ENCODE measurements at places on chromosomes 6 and 20. TPM values are rescaled to one million over a fixed set of nuclear protein-coding genes. Genes with fewer than 3 reads are reported as not detected.

DNA sequence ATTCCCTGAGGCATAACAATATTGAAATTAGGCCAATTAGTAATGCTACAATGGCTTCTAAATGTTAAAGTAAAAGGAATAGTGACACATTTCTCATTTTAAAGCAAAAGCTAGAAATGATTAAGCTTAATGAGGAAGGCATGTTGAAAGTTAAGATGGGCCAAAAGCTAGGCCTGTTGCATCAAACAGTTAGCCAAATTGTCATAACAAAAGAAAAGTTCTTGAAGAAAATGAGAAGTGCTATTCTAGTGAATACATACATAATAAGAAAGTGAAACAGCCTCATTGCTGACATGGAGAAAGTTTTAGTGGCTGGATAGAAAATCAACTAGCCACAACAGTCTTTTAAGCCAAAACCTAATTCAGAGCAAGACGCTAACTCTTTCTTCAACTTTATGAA, 12.9 kb downstream of the OR2A4 start:
- DNase-seq = no peak

DNA sequence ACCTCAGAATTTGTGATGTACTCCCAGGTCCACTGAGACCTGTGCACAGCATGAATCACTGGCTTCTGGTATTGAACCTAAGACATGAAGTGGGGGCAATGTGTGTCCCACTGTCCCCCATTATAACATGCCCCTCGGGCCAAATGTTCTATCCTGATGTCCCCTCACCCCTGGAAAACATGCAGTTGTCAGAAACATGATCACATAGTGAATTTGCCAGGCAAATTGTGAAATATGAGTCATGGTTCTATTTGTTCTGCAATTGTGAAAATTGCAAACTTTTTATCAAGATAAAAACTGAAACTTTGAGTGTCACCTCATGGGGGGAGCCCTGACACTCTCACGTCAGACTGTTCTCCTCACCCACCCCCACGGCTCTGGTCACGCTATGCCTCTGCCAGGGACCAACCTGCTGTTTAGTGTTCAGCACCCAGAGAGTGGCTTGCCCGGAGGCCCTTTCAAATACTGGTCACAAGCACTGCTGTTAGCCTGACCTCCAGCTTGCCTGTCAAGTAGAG, 305.3 kb downstream of the CLIC5 start:
- DNase-seq = no peak

DNA sequence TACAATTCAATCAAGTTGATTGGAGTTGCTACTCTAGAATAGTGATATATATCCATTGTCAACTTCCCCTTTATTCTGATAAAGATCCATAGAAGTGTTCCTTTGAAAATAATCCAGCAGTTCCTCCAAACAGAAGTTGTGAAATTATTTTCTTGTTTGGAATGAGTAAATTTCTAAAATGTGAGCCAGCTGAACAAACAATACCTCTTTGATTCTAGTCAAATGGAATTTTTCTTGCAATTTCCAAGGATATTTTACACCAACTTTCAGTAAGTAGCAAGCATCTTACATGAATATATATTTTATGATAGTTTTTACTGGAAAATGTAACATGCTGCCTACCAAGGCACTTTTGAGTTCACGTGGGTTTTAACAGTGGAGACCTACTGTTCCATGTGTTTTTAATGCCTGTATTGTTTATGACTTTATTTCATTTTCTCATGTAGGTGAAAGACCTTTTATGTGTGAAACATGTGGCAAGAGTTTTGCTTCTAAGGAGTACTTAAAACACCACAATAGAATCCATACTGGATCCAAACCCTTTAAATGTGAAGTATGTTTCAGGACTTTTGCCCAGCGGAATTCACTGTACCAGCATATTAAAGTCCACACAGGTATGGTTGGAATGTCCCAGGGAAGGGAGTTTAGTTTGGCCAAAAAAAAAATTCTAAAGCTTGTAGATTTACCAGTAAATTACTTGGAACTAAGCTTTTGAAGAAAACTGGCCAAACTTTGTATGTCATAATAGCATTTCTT, 6.5 kb downstream of the GZF1 start:
- no peak for DNase-seq

- DNase-seq = no peak
Measured at GRCh38 chr20:8213831-8214587, 81.9 kb downstream of the PLCB1 start.

DNA sequence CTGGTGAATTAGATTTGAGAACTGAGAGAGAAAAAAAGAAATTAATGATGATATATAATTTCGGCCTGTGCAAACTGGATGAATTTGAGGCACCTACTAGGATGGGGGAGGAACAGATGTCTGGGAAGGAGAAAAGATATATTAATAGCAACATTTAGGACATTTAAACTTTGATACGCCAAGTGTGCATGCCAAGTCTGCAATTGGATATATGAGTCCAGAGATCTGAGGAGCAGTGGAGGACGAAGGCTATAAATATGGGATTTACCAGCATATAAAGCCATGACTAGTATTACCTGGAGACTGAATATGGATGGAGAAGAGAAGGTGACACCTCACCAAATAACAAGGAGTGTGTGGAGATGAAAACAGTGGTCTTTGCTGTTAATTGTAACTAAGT, 272.6 kb upstream of the HSF2 start:
- no peak for DNase-seq

- no peak for DNase-seq
Measured at GRCh38 chr20:4714818-4715217, 6.9 kb upstream of the PRND start.

GRCh38 chr6:131636880-131637792, at the start of gene ENPP3:
ENPP3 (plus strand) TSS chr6:131637302; CDS start chr6:131637385, 83 bp downstream.
- DNase-seq = no peak

GRCh38 chr20:34530342-34530741, 14.1 kb downstream of the DYNLRB1 start:
- DNase-seq = no peak

DNA sequence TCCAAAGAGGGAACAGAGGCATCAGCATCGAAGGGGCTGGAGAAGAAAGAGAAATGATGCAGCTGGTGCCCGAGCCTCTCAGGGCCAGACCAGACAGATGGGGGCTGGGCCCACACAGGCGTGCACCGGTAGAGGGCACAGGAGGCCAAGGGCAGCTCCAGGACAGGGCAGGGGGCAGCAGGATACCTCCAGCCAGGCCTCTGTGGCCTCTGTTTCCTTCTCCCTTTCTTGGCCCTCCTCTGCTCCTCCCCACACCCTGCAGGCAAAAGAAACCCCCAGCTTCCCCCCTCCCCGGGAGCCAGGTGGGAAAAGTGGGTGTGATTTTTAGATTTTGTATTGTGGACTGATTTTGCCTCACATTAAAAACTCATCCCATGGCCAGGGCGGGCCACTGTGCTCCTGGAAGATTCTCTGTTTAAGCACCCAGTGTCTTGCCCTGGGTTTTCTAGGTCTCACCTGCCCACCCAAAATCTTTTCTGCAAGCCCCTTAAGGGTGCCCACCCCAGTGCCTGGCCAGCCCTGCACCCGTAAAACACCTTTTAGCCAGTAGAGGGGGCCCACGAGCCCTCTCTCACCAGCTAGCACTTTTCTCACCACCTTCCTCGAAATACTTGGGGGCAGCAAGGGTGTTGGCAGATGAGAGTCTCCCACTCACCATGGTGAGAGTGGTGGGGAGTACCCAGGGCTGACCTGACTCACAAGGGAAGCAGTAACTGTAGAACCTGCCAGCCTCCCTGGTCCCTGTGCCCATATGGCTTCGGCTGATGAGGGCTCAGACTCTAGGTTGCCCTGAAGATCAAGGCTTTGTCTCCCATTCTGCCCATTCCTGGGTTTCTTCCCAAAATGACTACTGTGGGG, 35.7 kb upstream of the ID1 start:
- peak; percentile 62 for DNase-seq

GRCh38 chr20:58630063-58630462, 21.0 kb upstream of the STX16 start:
- no peak for DNase-seq

- DNase-seq = peak; percentile 40
Measured at GRCh38 chr20:651713-652614, 1.0 kb downstream of the SRXN1 start.

- no peak for DNase-seq
Measured at GRCh38 chr6:49634092-49634835, 2.4 kb downstream of the RHAG start.

GRCh38 chr6:167761794-167762258, 64.9 kb upstream of the AFDN start:
- DNase-seq = no peak

- DNase-seq = no peak
Measured at GRCh38 chr20:46190478-46191167, 72.5 kb downstream of the CD40 start.

DNA sequence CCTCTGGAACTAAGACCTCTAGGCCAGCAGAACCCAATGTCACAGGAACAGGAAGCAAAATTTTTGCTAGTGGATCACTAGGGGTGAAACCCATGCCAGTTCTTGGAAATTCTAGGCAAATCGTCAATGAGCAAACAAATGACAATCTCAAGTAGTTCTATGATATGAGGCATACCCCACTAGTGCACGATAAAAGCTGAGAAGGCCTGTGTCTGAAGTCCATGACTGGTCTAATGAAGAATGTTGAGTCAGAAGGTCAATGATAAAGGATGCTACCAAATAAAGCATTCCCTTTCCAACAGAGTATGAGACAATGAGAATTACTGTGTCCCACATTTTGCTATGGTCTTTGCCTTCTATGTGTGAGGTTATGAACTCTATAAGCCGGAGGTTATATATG, 149.4 kb upstream of the NOX3 start:
- DNase-seq = no peak

DNA sequence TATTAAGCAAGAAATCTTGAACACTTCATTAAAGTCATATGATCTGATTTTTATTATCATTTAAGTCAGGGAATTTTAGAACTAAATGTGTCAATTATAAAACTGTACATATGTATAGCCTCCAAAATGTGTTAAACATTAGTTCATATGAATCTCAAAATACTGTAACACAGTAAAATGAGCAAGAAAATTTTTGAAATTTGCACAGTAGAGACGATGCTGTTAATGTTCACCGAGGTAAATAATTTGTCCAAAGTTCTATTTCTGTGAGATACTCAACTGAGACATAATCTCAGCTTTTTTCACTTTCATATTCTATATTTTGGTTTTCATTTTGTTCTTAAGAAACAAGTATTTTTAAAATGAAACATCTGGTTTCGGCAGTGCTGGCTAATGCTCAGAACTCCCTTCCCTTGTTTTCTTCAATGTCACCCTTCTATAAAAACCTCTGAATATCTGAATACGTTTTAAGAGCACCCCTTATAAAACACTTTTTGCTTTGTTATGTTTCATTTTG, 353.1 kb downstream of the LAMA2 start:
- DNase-seq = no peak

GRCh38 chr20:57616143-57616951, 3.9 kb downstream of the ZBP1 start:
- no peak for DNase-seq

GRCh38 chr6:71446470-71446869, 157.9 kb downstream of the OGFRL1 start:
- DNase-seq = no peak

DNA sequence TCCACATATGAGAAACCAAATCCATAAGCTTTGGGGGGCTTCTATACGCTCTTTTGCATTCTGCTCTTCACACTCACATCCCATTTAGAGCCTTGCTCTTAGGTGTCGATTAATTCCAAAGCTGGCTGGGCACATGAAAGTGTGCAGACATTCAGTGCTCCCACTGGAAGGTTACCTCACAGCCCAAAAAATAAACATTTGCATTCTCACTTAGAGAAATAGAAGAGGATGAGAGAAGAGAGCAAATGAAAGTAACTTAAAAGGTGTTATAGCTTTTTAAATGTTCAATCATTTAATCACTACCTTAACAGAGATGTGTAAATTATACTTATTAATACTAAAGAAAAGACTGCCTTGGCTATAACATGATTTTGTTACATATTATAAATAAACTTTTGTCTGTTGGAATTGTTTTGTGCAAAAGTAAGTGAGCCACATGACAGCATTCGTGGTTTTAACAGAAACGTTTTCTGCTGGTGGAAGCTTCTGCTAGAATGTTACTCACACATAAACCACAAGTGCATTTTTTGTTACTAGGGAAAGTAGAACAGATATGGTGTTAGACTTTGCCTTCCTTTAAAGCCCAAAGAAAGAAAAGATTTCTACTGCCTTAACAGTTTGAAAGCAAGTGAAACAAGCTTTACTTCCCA, 116.7 kb downstream of the SIM1 start:
- no peak for DNase-seq

- no peak for DNase-seq
Measured at GRCh38 chr6:113380591-113380990, 476.6 kb upstream of the MARCKS start.

DNA sequence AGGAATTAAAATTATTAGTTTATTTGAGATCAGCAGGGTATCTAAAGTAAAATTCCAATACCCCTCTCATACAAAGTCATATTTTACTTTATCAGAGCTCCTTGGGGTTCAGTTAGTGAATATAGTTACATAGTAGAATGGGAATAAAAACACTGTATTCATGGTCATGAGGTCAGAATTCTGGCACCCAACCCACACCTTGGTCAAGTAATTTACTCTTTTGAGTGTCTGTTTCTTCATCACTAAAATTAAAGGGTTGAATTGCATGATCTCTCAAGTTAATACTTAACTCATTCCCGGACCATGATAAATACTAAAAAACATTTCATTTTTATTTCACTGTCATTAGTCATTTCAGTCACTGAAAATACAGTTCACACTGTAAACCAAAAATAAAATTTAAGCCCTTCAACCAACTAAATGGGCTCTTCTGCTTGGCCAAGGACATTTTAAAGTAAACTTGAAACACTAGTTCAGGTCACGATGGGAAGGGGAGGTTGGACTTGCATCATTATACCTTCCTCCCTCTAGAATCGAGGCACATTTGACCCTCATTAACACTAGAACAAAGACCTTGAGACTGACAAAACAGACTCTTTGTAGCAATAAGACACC, 21.1 kb upstream of the HLA-DRB1 start:
- no peak for DNase-seq

DNA sequence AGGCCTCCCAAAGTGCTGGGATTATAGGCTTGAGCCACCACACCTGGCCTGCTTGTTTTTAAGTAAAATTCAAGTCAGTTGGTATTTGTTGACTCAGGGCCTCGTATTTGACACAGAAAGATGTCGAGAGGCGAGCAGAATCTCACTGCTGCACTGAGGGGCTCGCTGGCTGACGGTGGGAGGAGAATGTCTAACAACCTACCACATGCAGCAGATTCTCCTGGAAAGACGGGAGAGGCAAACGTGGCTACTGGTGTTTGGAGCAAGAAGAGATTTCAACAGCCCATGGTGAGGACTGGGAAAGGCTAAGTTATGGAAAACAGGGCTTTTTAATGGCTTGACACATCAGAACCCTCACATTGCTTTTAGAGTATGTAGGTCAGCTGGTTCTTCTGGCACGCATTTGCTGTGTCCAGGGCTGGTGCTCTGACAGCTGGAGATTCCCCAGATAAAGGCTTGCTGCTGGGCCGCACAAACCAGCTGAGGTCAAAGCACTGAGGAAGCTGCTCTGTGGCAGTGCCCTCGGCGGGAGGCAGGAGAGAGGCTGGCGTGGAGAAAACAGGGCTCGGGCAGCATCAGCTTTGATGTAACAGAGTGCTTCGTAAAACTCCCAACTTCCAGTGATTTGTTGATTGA, 84.2 kb upstream of the FRMD1 start:
- DNase-seq = no peak

PRSS35 gene
- not detected for total RNA-seq

CLPSL1 gene
- not detected for total RNA-seq

TRIM10 gene
- total RNA-seq = not detected

IMPG1 gene
- not detected for total RNA-seq

ADTRP gene
- not detected for total RNA-seq

TSPO2 gene
- not detected for total RNA-seq

TRAPPC3L gene
- 0.11 TPM for total RNA-seq

MOXD1 gene
- 2.2 TPM for total RNA-seq

NPBWR2 gene
- not detected for total RNA-seq

NPEPL1 gene
- total RNA-seq = 24.4 TPM

YTHDF1 gene
- total RNA-seq = 21.1 TPM

Data from Right ventricle myocardium superior (tissue), 1 donor.